ENCODE measurements at places on chromosomes 12 and 14.

DNA sequence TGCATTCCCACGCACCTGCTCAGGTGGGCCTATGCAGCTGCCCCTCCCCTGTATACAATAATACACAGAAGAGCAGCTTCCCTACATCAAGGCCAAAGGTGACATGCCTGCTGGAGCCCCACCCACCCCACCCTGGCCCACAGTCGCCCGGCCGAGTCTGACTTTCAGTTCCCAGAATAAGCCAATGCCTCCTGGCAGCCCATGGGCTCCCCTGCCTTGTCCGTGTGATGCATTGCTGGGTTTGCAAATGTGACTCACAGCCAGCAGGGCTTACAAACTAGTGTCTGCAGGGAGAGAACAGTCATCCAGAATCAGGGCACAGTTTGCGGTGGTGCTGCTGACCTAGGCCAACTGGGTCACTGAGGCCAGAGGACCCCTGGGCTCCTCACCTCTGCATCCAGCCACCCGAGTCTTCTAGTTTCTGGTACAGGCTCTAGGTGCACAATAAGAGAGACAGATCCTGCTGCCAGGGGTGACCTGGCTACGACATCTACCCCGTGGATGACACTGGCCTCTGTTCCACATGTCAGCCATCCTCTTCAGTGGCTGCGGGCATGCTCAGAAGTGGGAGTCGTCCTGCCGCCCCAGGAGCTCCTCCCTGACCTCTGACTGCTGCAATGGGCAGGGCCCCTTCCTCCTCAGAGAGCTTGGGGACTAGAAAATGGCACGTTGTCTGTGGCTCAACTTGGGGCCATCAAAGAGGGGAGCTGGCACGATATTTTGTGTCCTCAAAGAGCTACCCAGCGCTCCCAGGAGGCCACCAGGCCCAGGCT, 84.5 kb downstream of the CHGA start:
- DNase-seq: peak; percentile 6

- DNase-seq: peak; percentile 48
These were observed 25.3 kb upstream of the SPTLC2 start for GRCh38 chr14:77641534-77642341.

DNA sequence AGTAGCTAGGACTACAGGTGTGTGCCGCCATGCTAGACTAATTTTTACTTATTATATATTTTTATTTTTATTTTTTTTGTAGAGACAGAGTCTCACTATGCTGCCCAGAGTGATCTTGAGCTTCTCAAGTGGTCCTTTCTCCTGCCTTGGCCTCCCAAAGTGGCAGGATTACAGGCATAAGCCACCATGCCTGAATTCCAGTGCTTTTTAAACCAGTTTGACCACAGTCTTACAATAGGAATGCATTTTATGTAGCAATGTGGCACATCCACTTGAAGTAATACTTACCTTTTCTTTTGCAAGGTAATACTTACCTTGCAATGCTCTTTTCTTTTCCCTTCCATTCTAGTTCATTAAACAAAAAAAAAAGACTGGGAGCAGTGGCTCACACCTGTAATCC, 38.0 kb upstream of the CPM start:
- no peak for DNase-seq

GRCh38 chr12:26374934-26375680, 179.7 kb downstream of the SSPN start:
- DNase-seq: no peak

GRCh38 chr14:64478634-64479250, 13.4 kb downstream of the AKAP5 start:
- DNase-seq: no peak

- no peak for DNase-seq
These were observed 435.3 kb upstream of the TMTC1 start for GRCh38 chr12:30219047-30219446.

- DNase-seq: no peak
These were observed 75.0 kb downstream of the FOXN3 start for GRCh38 chr14:89342049-89342448.

- DNase-seq: no peak
These were observed 274.5 kb downstream of the GLT1D1 start for GRCh38 chr12:129127771-129128170.

GRCh38 chr12:104472748-104473147, 16.0 kb downstream of the CHST11 start:
- no peak for DNase-seq

DNA sequence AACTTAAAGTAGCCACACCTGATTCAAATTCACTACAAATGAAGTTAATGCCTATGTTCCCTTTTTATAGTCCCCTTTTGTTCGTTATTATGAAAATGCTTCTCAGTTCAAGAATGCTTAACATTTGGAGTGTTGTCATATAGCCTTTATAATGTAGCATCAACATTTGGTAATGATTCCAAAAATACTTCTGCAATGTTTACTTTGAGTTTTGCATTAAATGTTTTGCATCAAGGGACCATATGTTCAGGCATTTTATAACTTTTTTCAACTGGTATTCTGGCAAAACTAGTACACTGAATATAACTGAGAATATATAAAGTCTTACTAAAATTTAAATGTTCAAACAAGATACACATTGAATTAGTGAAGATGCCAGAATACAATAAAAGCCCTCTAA, 209.6 kb upstream of the SLC16A7 start:
- no peak for DNase-seq

GRCh38 chr12:123003257-123003656, 22.8 kb downstream of the ARL6IP4 start:
- no peak for DNase-seq

DNA sequence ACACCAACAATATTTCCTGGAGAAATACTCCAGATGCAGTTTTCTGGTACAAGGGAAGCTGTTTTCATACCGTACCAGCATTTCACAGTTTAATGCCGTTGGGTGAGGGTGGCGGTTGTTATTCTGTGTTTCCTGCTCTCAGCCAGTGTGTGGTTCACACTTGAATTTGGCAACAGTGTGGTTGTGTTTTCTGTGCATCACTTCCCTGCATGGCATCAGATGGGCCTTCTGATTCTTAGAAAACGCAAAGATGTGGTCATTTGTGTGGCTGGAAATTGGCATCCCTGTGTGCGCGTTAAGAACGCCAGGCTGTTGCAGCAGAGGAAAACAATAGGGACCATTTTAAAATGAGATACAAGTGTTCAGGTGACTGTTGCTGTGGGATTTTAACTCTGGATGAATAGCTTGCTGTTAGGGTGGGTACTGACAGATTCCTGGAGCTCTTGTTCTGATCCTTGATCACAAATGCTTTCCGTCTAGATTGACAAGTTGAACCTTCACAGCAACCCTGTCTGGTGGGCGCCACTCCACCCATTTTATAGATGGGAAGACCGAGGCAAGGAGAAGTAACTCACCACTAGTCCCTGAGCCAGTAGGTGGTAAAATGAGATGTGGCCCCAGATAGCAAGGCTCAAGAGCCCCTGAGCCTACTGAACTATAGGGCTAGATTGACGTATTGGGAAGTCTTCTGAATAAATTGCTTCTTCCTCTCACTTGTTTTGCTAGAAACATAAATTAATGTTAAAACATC, 231.2 kb downstream of the CHST11 start:
- no peak for DNase-seq

- DNase-seq: no peak
These were observed 16.3 kb upstream of the DCP1B start for GRCh38 chr12:2020511-2020910.

DNA sequence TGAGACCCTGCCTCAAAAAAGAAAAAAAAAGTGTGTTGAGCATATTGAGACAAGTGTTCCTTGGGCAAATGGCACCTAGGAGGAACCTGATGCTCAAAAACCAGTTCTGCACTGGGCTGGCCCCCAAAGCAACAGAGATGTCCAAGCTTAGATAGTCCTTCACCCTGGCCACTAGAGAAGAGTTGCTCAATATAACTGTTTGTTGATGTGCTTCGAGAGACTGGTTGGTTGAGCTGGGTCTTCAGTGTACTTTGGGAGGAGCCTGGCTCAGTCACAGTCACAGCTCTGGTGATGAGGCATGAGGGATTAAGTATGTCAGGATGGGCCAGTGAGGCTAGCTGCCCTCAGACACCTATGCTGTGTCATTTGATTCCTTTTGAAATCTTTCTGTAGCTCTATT, 38.0 kb downstream of the SLC2A14 start:
- DNase-seq: no peak

GRCh38 chr14:89268514-89268913, 148.5 kb downstream of the FOXN3 start:
- no peak for DNase-seq

GRCh38 chr14:50083467-50084337, 32.7 kb downstream of the VCPKMT start:
- no peak for DNase-seq

- DNase-seq: peak; percentile 17
These were observed 1.5 kb downstream of the CAPRIN2 start for GRCh38 chr12:30753233-30753632.

DNA sequence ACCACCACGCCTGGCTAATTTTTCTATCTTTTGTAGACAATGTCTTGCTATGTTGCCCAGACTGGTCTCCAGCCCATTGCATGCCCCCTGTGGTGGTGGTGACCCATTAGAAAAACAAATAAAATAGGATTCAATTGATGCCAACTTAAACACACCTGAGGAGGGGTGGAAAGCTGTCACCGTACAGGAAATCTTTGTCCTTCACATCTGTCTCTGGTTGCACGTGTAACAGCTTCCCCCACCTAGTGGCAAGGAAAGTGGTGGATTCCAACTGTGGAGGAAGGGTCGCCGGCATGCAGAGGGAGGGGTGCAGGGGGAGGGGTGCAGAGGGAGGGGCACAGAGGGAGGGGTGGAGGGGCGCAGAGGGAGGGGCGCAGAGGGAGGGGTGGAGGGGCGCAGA, 26.1 kb upstream of the GPR68 start:
- no peak for DNase-seq

DNA sequence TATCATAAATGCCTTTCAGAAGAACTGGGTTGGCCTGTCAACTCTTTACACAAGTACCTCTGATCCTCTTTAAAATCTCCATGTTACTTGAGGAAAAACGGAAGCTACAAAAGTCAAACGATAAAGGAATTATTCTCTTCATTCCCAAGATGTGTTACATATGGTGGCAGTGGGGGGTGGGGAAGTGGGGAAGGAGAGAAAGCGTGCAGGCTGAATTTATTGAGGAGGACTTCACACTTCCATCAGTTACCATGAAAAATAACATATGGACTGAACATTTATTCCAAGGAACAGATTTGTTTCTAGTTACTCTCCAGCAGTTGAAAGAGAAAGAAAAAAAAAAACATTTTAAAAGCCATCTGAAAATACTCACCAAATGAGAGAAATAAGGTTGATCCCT, 474.4 kb upstream of the DCN start:
- no peak for DNase-seq

DNA sequence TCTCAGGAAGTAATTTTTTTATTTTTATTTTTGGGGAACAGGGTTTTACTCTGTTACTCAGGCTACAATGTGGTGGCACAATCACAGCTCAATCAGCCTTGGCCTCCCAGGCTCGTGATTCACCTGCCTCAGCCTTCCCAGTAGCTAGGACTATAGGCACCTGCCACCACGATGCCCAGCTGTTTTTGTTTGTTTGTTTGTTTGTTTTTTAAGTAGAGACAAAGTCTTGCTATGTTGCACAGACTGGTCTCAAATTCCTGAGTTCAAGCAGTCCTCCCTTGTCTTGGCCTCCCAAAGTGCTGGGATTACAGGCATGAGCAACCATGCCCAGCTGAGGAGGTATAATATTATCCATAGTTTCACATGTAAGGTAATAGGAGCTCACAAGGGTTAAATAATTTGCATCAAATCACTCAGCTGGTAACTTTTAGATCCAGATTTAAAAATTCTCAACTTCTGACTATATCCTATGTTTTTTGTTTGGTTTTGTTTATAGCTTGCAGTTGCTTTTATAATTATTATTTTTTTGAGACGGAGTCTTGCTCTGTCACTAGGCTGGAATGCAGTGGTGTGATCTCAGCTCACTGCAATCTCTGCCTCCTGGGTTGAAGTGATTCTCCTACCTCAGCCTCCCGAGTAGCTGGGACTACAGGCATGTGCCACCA, 629.3 kb downstream of the DIO2 start:
- no peak for DNase-seq

DNA sequence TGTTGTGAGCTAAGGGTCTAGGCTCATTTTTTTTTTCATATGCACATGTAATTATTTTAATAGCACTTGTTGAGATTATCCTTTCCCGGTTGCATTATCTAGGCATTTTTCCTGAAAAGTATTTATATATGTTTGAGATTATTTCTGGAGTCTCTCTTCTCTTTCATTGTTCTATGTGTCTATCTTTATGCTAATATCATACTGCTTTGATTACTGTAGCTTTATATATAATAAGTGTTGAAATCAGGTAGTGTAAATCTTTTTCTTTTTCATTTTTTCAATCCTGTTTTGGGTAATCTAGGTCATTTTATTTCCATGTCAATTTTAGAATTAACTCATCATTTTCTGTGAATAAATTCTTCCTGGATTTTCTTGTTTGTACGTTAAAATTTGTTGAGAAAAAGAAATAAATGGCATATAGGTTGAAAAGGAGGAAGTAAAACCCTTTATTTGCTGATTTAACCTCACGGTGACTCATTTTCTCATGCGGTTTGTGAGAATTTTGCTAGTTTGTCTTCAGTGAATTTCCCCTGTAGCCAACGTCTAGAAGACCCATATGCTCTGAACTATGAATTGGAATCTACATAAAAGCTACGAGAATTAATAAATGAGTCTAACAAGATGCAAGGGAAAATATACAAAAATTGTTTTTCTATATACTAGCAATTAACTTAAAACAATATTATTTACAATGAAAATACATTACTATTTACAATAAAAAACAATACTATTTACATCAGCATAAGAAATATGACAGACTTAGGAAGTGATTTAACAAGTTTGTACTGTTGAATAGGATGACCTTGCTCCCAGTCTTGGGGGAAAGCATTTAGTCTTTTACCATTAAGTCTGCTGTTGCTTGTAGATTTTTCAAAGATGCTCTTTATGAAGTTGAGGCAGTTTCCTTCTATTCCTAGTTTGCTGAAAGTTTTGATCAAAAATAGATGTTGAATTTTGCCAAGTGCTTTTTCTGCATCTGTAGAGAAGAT, 105.0 kb downstream of the SNAPC1 start:
- no peak for DNase-seq

DNA sequence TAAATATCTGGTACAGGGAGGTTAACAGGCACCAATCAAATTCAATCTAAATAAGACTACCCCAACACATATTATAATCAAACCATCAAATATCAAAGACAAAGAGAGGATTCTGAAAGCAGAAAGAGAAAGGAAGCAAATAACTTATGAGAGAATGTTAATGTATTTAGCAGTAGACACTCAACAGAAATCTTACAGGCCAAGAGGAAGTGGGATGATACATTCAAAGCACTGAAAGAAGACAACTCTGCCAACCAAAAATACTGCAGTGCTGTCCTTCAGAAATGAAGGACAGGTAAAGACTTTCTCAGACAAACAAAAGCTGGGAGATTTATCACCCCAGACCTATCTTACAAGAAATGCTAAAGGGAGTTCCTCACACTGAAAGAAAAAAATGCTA, 95.9 kb upstream of the PTHLH start:
- no peak for DNase-seq

GRCh38 chr12:131690320-131690719, 20.6 kb upstream of the SFSWAP start:
- DNase-seq: no peak

DNA sequence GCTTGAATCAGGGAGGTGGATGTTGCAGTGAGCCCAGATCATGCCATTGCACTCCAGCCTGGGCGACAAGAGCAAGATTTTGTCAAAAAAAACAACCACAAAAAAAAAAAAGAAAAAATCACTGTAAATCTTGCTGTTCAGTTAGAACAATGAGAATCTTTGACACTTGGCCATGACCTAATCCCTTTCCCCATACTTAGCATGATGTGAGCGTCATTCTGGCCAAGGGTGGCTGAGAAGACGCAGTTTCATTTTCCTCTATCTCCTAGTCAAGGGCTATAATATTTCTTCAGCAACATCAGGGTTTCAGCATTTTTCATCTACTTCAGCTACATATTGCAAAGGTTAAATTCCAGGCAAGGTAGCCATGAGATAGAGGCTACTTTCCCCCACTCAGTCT, 599.4 kb upstream of the MDGA2 start:
- DNase-seq: no peak

All from naive B cell (primary cell).